Activated CD4-positive, alpha-beta T cell treated with anti-CD3 and anti-CD28 coated beads for 36 hours (primary cell): ENCODE measurements at places on chromosomes 3 and 15. TPM values are rescaled to one million over a fixed set of nuclear protein-coding genes. Genes with fewer than 3 reads are reported as not detected.

GRCh38 chr3:23490459-23490858 is 287.3 kb downstream of the UBE2E2 start:
- DNase-seq, result no peak

DNA sequence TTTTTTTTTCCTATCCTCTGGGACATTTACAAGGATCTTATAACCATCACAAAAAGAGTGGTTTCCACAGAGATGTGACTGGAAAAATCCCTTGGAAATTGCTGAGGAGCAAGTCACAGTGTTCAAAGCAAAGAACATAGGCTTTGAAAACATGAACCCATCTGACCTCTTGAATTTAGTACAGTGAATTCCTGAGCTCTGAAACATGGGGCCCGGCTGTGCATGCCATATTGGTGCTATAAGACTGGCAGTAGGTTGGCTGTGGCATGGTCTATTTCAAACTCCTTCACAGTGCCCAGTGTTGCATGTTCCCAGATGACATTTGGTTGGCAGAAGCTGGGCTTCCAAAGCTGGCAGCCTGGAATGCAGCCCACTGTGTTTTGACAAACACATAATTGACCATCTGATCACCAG is 202.2 kb downstream of the TIGIT start:
- no peak for DNase-seq

DNA sequence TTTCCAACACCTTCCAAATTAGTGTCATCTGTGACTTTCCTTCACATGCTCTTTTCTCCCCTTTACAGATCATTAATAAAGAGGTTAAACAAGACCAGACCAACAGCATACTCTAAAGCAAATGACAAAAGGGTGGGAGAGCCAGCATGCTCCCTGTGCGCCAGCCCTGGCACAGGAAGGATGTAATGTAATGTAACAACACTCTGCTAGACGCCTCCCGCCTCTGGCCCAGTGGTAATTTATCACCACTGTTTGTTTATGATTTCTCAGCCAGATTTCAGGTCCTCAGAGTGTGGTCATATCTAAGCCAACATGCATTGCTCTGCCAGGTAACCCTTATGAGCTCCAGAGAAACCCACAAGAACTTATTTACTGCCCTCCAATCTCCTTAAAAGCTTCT is 189.5 kb upstream of the WNT5A start:
- no peak for DNase-seq

DNA sequence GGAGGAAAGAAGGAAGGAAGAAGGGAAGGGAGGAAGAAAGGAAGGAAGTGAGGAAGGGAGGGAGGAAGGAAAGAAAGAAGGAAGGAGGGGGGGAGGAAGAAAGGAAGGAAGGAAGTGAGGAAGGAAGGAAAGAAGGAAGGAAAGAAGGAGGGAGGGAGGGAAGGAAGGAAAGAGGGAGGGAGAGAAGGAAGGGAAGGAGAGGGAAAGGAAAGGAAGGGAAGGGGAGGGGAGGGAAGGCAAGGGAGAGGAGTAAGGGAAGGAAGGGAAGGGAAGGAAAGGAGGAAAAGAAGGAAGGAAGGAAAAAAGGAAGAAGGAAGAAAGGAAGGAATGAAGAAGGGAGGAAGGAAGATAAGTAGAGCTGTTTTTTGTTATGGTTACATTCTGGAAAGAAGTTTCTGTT is 141.2 kb downstream of the LRRC3B start:
- DNase-seq, result no peak

DNA sequence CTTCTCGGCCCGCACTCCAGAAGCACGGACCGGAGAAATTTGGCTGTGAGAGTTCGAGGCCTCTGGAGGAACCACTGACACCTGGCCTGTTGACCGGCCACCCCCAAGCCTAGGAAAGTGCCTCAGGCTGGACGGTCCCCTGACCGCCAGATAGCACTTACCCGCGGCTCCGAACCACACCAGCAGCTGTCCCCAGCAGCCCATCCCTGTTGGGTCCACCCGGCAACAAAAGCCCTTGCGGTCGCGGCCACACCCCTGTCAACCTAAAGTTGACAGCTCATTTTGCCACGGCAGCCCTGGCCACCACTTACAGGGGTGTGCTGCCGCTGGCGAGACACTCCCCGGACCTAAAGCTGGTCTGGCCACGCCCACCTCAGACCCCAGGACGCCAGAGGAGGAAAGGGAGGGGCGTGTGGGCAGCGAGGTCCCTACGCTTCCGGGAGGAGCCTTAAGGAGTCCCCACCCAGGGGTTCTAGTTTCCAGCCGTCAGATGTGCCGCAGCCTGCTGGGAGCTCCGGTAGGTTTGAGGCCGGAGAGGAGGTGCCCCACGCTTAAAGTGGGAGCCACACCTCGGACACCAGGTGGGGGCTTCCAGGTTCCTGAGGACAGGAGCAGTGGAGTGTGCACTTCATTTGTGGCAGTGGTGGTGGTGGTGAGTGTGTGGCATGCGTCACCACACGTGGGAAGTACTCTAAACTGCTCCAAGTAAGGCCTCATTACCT is at the start of gene LTK:
Gene LTK (minus strand): TSS at position 322 of the 722 bp plus-strand sequence. CDS start 118 bp downstream, at position 204.
- no peak for DNase-seq

GRCh38 chr3:79258479-79258878 is 509.3 kb downstream of the ROBO1 start:
- DNase-seq, result no peak

GRCh38 chr3:113140876-113141275 is 70.5 kb upstream of the BOC start:
- DNase-seq, result peak; percentile 24

DNA sequence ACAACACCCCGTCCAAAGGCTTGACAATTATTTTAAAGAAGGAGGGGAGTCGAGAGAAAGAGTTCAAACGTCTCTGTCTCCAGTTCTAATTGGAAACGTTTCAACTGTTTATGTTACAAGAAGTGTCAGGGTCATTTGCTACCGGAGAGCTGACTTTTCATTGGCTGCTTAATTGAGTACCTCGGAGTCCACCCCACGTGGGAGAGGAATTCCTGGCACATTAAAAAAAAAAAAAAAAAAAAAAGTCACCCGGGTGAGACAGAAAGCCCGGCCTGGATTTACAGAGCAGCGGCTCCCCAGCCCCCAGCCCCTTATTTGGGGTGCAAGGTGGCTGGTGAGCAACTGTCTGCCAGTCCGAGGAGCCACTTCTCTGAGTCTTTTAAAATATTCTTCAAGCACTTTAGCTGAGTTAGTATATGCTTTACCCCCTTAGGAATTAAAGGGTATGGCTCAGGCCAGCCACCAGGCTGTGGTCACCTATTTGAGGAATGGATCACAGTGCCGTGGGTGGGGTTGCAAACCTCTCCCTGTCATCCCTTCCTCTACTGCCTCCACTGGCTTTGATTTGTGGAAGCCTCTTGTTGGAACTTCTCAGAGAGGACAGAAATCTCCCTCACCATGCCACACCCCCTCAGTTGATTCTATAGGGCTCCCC is 3.9 kb upstream of the TLE3 start:
- DNase-seq, result no peak

- no peak for DNase-seq
Measured at GRCh38 chr15:99249270-99249841, at the start of gene TTC23. Gene TTC23, minus strand, starts transcription at chr15:99249581. Its CDS starts 20,869 bp downstream, at chr15:99228712.

GRCh38 chr15:40065166-40065565 is 26.2 kb upstream of the SRP14 start:
- no peak for DNase-seq

DNA sequence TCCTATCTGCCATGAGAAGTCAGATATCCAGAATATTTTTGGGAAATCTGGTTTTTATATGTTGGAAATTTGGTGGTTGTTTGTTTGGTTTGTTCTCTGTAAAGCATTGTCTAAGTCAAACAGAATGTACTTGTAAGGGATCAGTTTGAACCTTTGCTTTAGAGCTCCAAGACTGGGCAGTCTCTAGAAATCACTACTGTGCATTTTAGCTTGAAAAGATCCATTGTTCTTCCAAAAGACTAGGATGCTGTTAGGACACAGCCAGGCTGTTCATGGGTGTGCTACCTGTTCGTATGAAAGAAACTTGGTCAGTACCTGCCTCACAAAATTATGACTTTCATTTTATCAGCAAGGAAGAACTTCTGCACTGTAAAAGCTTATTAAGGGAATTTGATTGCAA is 182.6 kb downstream of the WDR72 start:
- no peak for DNase-seq

DNA sequence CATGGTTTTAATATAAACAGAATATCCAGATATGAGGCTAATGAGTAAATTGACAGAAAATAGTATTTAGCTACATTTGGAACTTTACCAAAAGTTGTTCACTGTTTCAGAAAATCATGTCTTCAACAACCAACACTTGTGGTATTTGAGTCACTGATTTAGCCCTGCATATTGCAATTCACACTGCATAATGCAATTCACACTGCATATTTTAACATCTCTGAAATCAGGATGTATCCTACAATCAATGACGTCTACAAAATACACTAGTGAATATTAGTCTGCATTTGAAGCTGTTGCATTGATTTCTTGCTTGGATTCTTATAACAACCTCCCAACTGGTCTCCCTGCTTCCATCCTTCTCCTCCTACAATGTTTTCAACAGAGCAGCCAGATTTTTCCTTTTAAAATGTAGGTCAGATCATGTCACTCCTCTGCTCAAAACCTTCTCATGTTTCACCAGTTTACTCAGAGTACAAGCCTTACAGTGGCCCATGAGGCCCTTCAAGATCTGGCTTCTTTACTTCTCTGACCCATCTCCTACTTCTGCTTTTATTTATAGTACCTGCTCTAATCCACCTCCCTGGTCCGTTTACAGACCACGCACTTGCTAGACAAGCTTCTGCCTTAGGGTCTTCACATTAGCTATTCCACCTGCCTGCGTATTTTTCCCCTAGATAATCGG is 11.4 kb upstream of the RAB11A start:
- DNase-seq, result no peak

DNA sequence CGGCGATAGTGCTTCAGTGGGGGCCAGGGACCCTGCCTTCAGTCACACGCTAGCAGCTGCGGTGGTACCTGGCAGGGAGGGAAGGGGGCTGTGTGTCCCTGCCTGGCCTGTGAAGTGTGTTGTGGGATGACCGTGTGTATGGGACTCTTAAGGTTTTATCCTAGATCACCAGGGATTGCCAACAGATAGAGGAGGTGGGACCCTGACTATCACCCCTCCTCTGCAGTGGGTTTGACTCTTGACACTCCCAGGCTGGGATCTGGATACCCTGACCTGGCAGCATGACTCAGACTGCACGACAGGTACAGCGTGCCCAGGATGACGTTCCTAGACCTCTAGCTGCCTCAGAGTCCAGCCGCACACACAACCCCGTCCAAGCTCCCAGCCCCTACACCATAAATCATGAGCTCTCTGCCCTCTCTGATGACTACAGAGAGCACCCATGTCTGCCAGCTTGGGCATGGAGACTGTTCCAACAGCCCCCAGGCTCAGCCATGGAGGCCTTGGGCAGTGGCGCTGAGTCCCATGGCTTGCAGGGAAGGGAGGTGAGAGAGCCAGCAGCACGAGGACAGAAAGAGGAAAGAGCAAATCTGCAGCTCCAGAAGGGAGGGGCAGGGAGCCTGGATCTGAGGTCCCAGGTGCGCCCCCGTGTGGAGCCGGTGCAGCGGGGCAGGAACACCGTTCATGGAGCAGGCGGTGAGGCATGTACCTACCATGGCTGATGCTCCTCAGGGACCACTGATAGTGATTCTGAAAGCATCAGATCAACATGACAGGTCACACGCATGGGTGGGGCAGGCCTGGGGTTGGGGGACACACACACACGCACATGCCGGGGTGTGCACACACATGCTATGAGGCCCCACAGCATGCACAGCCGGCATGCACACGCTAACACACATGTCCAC is 71.0 kb downstream of the ADAMTS7 start:
- peak; percentile 89 for DNase-seq

DNA sequence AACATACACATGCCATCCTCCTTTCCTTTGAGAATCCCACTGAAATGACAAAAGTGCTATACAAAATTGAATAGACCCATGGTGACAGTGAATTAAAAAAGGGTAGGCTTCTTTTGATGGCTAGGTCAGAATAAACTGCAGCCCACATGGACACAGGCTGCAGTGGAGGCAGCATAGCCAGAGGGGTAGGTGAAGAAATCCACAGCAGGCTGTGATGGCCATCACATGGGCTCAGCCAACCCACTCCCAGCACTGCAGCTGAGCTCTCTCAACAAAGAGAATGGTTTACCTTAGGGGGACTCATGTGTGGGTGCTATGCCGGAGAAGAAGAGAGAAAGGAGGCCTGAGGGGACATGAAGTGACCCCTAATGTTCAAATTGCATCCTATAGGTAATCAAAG is 331.1 kb downstream of the CHST2 start:
- peak; percentile 20 for DNase-seq

- no peak for DNase-seq
Measured at GRCh38 chr3:11671648-11672100, 28.0 kb upstream of the VGLL4 start.

DNA sequence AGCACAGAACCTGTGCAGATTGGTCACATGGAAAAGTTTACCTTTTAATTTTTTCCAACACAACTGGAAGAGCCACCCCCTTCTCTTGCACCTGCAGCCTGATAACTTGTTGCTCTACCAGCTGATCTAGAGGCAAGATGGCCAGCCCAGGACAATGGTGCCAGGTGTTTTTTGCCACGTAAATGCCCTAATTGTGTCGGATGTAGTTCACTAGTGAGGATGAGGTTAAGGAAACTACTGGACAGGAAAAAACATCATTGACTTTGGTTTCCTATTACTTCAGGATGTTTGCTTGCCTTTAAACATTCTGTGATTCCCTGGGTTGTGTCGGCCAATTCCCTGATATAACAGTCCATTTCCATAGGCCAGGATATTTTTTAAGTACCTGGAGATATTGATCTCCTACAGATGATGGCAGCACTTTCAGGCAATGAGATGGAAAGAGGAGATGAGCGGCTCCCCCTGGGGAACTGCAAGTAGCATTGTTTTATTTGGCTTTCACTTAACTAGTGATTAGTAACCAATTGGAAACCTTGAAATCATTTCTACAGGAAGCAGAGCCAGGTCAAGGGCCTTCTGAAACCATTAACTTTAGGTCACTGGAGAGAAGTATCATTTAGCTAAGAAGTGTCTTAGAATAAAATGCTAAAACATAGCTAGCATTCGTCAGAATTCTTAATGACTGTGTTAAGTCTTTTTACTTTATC is 72.5 kb downstream of the OSBPL10 start:
- DNase-seq, result no peak

FRMD5 gene
- 0.16 TPM for total RNA-seq

TRNT1 gene
- total RNA-seq, result 51.4 TPM

MYH15 gene
- total RNA-seq, result 0.09 TPM

CCNB2 gene
- total RNA-seq, result 75.3 TPM

ARPP21 gene
- total RNA-seq, result not detected

CD276 gene
- 2.6 TPM for total RNA-seq

PLOD2 gene
- total RNA-seq, result 1.1 TPM

PRSS50 gene
- not detected for total RNA-seq
